Renal cortical epithelial cell (primary cell): ENCODE measurements at places on chromosomes 6 and 20. TPM values are rescaled to one million over a fixed set of nuclear protein-coding genes. Genes with fewer than 3 reads are reported as not detected.

METTL24 gene
- 0.10 TPM in 1 of 2 replicates, not detected in the other for total RNA-seq

HECA gene
- total RNA-seq = 13.6 and 15.6 TPM in 2 replicates

DNA sequence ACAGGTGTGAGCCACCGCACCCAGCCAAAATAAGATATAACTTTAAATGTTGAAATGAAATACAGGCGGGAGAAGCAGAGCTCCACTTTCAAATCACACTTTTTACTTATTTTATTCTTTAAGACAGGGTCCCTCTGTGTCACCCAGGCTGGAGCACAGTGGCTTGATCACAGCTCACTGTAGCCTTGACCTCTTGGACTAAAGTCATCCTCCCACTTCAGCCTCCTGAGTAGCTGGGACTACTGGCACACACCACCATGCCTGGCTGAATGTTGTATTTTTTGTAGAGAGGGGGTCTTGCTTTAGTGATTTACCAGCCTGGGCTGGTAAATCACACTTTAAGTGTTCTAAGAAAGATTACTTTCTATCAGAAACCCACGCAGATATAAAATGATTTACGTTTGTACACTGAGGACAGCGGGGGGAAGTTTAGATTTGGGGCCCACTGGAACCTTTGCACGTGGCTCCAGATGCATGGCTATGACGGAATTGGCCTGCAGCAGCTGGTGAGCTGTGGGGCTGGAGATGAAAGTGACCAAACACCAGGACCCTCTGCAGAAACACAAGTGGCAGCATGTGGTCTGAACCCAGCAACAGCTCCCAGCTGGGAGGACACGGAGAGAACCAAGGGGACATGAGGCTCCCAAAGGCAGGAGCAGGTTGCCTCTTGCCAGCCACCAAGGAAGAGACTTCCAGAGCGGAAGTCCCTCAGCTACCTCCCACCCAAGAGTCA lies 26.4 kb upstream of the TLDC2 start:
- DNase-seq = no peak

DNA sequence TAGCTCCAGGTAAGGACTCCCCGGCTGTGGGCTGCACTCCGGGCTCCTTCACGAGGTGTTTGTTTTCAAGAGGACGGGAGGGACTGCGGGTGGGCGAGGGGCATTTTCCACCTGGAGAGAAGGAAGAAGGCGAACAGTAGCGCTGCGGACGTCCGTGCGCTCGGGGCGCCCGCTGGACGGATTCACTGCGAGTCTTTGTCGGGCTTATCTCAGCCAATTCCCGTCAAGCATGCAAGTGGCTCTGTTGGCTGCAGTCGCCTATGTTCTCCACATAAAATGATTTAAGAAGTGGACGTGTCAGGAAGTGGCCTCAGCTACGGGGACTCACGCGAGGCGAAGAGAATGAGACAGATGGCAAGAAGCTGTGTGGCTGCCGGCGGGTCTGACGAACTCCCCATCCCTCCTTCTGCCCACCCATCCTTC lies 332 bp downstream of the GRIK2 start:
- DNase-seq = no peak

GRCh38 chr6:109117346-109118035 lies 22.2 kb downstream of the CEP57L1 start:
- DNase-seq = peak; percentile 76

- DNase-seq = peak; percentile 59
These were observed 28.8 kb upstream of the CCND3 start for GRCh38 chr6:41970436-41970846.
